ENCODE measurements at places on chromosomes 1 and 21.

- DNase-seq = no peak
These were observed 25.0 kb upstream of the PRELP start for GRCh38 chr1:203450479-203451149.

DNA sequence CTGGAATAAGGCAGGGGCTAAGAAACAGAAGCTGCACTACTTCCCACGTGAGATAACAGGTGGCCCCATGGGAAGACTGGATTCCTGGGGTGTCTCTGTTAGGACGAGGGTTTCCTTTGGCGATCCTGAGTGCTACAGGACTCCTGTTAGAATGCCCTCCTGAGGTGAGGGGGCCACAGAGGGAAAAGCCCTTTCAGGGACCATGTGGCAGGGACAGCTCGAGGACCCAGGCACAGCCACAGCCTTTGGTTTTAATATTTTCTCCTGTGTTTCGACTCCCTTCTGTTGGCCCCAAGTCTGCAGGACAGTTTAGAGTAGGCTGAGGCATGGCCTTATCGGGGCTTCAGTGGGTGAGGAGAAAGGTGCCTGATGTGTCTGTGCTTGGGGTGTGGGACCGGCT is 12.6 kb downstream of the TTC39A start:
- no peak for DNase-seq

DNA sequence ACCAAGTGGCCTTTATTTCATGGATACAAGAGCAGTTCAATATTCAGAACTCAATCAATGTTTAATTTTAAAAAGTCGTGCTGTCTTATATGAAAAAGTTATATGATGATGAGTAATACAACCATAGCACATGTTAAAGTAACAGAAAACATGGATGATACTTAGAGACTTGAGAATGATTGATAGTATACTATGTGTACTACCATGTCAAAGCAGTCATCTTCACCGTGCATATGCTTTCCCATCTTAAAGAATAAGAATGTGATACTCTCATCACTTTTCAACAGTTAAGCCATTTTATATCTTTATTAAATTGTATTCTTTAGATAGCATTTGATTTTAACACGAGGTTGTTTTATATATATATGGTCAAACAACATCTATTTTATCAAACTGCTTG is 535.9 kb upstream of the ADAMTS5 start:
- no peak for DNase-seq

GRCh38 chr1:78114034-78114956 is 68.5 kb downstream of the GIPC2 start:
- peak; percentile 40 for DNase-seq

DNA sequence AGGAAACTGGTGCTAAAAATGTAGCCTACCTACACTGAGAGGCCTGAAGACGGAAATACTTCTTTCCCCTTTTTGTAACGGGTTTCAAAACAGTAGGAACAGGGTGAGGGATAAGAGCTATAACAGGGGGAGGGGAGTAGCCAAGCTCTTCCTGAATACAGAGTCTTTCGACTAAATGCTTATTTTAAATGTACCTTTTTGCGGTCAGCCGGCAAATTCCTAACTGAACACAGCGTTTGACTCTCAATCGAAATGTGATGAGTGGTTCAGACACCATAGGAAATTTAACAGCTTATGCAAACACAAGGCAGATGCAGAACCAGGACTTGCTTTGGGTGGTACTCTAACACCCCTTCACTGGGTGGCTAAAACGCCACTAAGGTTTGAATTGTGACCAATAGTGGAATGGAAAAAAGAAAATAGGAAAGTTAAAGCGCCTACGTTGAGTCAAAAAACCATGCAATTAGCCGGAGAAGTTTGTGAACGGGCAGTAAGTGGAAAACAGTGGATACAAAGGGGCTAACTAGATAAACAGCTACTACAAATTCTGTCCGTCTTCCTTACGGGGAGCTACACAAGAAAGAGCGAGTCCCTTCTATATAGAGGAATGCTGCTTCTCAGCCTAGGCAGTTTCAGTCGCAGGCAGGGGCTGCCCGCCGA is 1.7 kb downstream of the EGLN1 start:
- DNase-seq = no peak

DNA sequence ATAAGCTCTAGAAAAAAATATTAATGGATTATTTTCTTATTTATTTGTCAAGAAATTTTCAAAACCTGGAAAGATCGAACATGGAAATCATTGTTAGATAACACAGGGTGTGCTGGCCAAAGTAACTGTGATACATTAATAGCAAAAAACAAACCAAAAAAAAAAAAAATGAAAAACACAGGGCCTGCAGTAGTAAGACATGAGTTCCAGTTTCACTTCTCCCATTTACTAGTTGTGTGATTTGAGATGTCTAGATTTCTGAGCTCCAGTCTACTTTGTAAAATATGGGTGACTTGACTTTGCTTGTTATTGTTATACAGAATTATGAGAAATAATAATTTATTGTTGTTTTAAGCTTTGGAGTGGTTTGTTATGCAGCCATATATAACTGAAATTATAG is 13.6 kb downstream of the FAM177B start:
- no peak for DNase-seq

- DNase-seq = no peak
These were observed 268.9 kb upstream of the TMEM51 start for GRCh38 chr1:14884614-14885175.

DNA sequence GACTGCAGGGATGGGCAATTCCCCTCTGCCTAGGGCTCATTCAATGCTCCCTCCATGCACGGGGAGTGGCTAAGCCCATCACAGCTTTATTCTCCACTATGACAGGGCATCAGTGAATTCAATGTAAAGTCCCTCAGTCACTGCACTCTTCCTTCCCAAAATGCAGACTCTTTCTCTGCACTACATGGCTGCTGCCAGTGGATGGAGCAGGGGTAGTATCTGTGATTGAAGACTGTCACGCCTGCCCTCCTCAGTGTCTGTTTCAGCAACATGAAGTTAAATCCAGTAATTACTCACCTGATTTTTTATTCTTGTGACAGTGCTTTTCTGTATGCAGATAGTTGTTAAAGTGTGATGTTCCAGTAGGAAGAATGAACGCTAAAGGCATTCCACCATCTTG is 1323.2 kb downstream of the AMY1C start:
- DNase-seq = no peak

- no peak for DNase-seq
These were observed 200.0 kb downstream of the MATN1 start for GRCh38 chr1:30523055-30524020.

- DNase-seq = peak; percentile 51
These were observed 21.9 kb upstream of the MORC3 start for GRCh38 chr21:36297938-36298572.

GRCh38 chr1:22627331-22627730 is 9.1 kb upstream of the C1QA start:
- DNase-seq = no peak

GRCh38 chr1:96756789-96757188 is 35.2 kb downstream of the PTBP2 start:
- no peak for DNase-seq

GRCh38 chr1:228976316-228976715 is 241.0 kb downstream of the RHOU start:
- no peak for DNase-seq

- DNase-seq = no peak
These were observed 38.4 kb upstream of the CCSAP start for GRCh38 chr1:229381234-229381633.

- no peak for DNase-seq
These were observed 129.7 kb upstream of the NGF start for GRCh38 chr1:115467790-115468189.

- no peak for DNase-seq
These were observed 18.4 kb upstream of the HMGCL start for GRCh38 chr1:23843644-23844043.

DNA sequence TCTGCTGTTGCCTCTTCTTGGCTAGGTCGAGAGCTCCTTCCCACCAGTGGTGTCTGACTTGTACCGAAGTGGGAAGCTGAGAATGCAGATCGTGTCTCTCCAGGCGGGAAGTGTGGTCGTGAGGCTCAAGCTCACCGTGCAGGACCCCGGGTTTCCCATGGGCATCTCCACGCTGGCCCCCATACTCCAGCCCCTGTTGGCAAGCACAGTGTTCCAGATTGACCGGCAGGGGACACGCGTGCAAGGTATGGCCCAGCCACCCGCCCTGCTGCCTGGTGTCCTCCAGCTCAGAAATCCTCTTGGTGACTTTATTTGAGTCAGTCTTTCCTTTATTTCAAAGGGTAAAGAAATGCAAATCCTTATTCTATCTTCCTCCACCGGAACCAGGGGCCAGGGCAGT is 32.7 kb downstream of the UMODL1 start:
- DNase-seq = no peak

GRCh38 chr1:202586018-202586821 is 124.0 kb downstream of the SYT2 start:
- DNase-seq = no peak

DNA sequence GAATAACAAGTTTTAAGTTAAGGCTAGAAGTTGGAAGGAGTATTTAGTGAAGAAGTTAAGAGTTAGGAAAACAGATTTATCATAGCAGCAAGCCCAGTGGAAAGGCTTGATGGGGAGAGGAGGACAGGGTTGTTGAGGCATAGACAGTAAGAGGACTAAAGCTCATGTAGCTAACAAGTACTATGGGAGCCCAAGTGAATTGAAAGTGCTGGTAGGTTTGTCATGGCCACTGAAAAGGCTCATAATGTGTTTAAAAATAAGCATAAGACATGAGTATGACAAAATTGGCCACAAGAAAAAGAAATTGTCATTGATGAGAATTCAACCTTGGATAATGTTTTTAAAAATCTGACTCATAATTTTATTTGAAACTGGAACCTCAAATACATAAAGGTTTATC is 49.2 kb upstream of the CRB1 start:
- DNase-seq = no peak

GRCh38 chr1:6975331-6976043 is 190.2 kb downstream of the CAMTA1 start:
- no peak for DNase-seq

- DNase-seq = no peak
These were observed 81.8 kb upstream of the WARS2 start for GRCh38 chr1:119222271-119222670.

- no peak for DNase-seq
These were observed 52.7 kb upstream of the IVNS1ABP start for GRCh38 chr1:185369786-185370185.

DNA sequence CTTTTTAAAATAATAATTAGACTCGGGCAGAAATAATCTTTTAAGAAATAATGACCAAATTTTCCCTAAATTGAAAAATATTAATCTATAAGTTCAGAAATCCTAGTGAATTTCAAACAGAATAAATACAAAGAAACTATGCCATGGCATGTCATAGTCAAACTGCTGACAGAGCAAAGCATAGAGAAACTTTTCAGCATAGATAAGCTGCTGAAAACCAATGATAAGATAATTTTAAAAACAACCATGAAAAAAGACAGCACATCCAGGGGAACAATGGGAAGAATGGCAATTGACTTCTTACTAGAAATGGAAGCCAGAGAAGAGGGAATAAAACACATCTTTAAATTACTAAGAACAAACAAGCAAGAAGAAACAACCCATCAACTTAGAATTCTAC is 19.8 kb downstream of the CD1D start:
- no peak for DNase-seq

DNA sequence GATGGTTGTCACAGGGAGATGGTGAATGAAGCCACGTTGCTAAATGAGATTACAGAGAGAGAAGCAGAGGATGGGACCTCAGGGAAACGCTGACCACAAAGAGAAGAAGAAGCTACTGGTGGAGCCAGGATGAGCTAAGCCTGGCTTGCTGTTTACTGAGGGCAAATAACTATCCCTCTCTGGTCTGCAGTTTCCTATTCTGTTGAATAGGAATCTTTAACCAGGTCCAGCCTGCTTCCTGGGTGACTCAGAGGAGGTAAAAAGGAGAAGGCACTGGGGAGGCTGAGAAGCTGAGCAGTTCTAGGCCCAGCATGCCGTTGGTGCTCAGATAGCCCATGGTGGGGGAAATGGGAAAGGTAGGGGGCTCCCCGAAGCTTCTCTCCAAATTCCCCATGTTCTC is 29.6 kb downstream of the DMBX1 start:
- DNase-seq = no peak

Data from stimulated activated CD4-positive, alpha-beta T cell treated with anti-CD3 and anti-CD28 coated beads, Interleukin-4, amount 100 ng/mL, for 1 hour (primary cell).